Neural crest cell (in vitro differentiated cells): ENCODE measurements at places on chromosomes 6 and 20.

DNA sequence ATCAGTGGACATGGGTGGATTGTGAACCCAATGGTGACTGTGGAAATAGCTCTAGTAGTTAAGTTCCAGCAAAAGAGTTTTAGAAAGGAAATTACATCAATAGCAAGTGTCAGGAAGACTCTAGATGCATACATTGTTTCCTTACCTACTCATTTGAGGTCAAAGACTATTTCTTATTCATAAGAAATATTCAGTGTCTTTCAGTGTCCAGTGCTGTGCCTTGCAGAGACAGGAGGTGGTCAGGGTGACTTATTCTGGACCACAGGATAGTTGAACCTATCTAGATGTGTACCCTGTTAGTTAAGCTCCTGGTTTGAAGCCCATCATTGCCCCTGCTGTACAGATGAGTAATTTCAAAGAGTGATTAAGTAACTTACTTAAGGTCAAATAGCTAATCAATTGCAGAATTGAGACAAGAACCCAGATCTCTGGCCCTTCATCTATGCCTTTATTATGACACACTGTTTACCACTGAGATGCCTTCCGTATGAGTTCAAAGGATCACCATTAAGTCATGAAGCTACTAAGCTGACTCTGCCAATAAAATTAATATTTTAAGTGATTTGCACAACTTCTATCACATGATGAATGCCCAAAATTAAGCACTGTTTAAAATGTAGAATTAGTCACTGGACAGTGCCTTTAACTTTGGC is 136.1 kb downstream of the PDSS2 start:
- H3K27me3 ChIP-seq, result no peaks in the 10 kb centered on the region
- peaks cover 4% of the 10 kb centered on the region for H3K4me1 ChIP-seq
- H3K27ac ChIP-seq, result no peak overlapping the region
- no peak for DNase-seq
- peaks cover 3% of the 10 kb centered on the region for H3K36me3 ChIP-seq

GRCh38 chr6:161225681-161226008 is 48.2 kb downstream of the AGPAT4 start:
- H3K36me3 ChIP-seq, result peaks cover 40% of the 10 kb centered on the region
- DNase-seq, result no peak
- no peaks in the 10 kb centered on the region for H3K27me3 ChIP-seq
- H3K4me1 ChIP-seq, result peaks cover 40% of the 10 kb centered on the region
- no peak overlapping the region for H3K4me3 ChIP-seq
- no peak overlapping the region for H3K27ac ChIP-seq

GRCh38 chr20:12970372-12970821 is 38.4 kb upstream of the SPTLC3 start:
- H3K27me3 ChIP-seq, result no peaks in the 10 kb centered on the region
- H3K4me1 ChIP-seq, result peaks cover 14% of the 10 kb centered on the region
- H3K27ac ChIP-seq, result no peak overlapping the region

- no peaks in the 10 kb centered on the region for H3K36me3 ChIP-seq
- peaks cover 32% of the 10 kb centered on the region for H3K4me1 ChIP-seq
- H3K4me3 ChIP-seq, result no peak overlapping the region
- H3K27me3 ChIP-seq, result no peaks in the 10 kb centered on the region
- H3K27ac ChIP-seq, result peak overlapping the region; percentile 88
These were observed 44.4 kb upstream of the NEDD9 start for GRCh38 chr6:11276911-11277274.

- DNase-seq, result no peak
- no peaks in the 10 kb centered on the region for H3K27me3 ChIP-seq
- no peak overlapping the region for H3K4me3 ChIP-seq
- H3K4me1 ChIP-seq, result peaks cover 19% of the 10 kb centered on the region
These were observed 38.3 kb downstream of the DAAM2 start for GRCh38 chr6:39830444-39830843.

DNA sequence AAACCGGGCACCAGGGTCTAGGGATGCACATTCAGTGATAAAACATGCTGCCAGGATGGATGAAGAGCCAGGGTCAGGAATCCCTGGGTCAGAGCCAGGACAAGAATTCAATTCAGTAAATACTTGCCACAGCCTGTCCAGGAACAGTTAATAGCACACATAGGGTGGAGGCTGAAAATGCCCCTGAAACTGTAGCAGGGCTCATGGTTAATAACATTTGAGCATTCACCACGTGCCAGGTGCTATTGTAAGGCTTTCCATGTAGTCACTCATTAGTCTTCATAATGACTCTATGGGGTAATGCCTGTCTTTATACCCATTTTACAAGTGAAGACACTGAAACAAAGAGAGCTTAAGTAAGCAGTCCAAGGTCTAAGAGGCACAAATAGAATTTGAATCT is 296.3 kb downstream of the LRFN2 start:
- H3K27me3 ChIP-seq, result peaks cover 23% of the 10 kb centered on the region
- H3K4me1 ChIP-seq, result no peaks in the 10 kb centered on the region
- no peak for DNase-seq

GRCh38 chr20:36792422-36792821 is 18.9 kb upstream of the DSN1 start:
- no peaks in the 10 kb centered on the region for H3K4me1 ChIP-seq
- no peak overlapping the region for H3K27ac ChIP-seq
- no peak for DNase-seq
- no peaks in the 10 kb centered on the region for H3K27me3 ChIP-seq

- no peak overlapping the region for H3K4me3 ChIP-seq
- H3K36me3 ChIP-seq, result no peaks in the 10 kb centered on the region
- DNase-seq, result no peak
- H3K27me3 ChIP-seq, result peaks cover 3% of the 10 kb centered on the region
- H3K4me1 ChIP-seq, result peaks cover 21% of the 10 kb centered on the region
- H3K27ac ChIP-seq, result no peak overlapping the region
These were observed 201.1 kb upstream of the PREP start for GRCh38 chr6:105603788-105604586.

DNA sequence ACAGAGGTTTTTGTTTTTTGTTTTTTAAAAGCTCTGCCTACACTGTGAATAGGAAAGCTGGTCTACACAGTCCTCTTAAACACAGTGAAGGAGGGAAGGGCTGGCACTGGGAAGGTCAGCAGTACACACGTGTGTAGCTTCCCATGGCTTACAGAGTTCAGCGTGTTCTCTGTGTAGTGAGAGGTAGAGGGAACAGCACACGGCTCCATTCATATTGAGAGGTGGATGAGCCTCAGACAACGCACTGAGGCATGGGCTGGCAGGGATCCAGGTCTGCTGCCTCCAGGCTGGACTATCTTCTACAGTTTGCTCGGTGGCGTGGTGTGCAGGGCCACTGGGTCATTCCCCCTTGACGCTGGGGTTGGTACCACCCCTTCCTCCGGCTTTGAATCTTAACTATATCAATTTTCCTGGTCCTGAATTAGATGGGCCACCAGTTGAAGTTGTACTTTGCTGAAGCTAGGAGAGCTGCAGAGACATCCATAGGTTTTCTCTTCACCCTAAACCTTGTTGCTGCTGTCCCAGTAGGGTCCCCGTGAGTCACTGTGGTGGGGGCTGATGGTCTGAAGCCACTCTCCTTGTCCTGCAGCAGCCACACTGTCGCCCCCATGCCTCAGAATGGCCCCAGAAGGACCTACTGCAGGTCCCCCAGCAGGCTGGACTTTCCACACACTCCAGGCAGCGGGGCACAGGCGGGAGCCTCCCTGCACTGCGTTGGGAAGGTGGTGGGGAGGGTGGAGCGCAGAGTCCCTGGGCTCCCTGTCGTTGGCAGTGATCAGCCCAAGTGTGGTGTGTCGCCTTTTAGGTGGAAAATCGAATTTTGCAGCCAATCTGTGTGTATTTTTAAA is 2.0 kb downstream of the ARFGAP1 start:
- H3K4me3 ChIP-seq, result peak overlapping the region; percentile 74
- H3K27ac ChIP-seq, result no peak overlapping the region
- H3K4me1 ChIP-seq, result peaks cover 14% of the 10 kb centered on the region
